ENCODE measurements at places on chromosomes 3 and 15. TPM values are rescaled to one million over a fixed set of nuclear protein-coding genes. Genes with fewer than 3 reads are reported as not detected.
A peak's percentile ranks its signal among the peaks of the same experiment; 100 is the strongest.

GRCh38 chr3:149535333-149535685, 60.8 kb downstream of the TM4SF4 start:
- H3K27me3 ChIP-seq = no peaks in the 10 kb centered on the region
- no peak for DNase-seq
- H3K36me3 ChIP-seq = no peaks in the 10 kb centered on the region

DNA sequence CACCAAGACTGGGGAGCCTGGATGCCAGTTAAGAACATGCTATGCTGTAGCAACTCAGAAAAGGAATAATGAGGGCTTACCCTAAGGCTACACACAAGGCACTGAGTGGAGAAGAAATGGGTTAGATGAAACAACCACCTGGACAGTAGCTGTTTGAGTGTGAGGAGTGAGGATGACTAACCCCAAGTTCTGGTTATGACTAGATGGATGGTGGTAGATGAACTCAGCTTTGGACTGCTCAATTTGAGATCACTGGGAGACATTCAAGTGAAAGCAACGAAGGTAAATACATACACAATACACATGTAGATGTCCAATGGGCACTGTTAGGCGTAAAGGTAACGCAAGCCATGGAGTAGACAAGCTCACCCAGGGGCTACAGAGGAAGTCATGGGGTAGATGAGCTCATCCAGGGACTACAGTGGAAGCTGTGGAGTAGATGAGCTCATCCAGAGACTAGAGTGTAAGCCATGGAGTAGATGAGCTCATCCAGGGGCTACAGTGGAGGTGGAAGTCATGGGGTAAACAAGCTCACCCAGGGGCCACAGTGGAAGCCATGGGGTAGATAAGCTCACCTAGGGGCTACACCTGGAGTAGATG, 98.3 kb downstream of the ANO10 start:
- DNase-seq = no peak
- H3K4me3 ChIP-seq = no peak overlapping the region
- H3K27ac ChIP-seq = no peak overlapping the region
- H3K36me3 ChIP-seq = no peaks in the 10 kb centered on the region

DNA sequence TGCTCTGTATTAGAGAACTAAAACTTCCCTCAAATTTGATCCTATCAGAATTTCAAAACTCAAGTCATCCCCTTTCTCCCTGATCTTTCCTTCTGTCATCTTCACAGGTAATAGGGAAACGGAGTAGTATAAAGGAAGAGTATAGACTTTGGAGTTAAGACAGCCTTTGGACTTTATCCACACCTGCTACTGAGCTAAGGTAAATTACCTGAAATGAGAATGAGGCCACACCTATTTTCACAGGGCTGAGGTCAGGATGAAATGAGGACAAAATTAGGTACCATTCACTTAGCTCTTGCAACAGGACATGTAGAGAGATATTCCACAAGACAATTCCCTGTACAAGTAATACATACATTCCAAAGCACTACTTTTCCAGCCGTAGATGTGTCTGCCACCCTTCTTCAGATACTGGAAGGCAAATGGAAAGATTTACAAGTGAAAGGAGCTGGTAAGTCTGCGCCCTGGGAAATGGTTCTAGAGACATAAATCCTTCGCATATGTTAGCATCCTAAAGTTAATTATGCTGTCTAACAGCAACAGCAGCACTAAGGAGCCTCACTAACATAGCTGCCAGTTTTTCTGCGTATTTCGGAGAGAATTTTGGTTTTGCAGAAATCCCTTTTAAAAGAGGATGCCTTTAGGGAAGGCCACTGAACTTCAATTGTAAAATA, 461.8 kb downstream of the SHQ1 start:
- no peaks in the 10 kb centered on the region for H3K36me3 ChIP-seq
- no peak overlapping the region for H3K27ac ChIP-seq
- no peak overlapping the region for H3K4me3 ChIP-seq
- H3K4me1 ChIP-seq = peaks cover 56% of the 10 kb centered on the region

- no peak for DNase-seq
- H3K27ac ChIP-seq = peak overlapping the region; percentile 14
- no peaks in the 10 kb centered on the region for H3K36me3 ChIP-seq
- H3K27me3 ChIP-seq = peaks cover 2% of the 10 kb centered on the region
- peaks cover 14% of the 10 kb centered on the region for H3K4me1 ChIP-seq
Observed at GRCh38 chr3:9142362-9142761, 107.1 kb downstream of the SRGAP3 start.

DNA sequence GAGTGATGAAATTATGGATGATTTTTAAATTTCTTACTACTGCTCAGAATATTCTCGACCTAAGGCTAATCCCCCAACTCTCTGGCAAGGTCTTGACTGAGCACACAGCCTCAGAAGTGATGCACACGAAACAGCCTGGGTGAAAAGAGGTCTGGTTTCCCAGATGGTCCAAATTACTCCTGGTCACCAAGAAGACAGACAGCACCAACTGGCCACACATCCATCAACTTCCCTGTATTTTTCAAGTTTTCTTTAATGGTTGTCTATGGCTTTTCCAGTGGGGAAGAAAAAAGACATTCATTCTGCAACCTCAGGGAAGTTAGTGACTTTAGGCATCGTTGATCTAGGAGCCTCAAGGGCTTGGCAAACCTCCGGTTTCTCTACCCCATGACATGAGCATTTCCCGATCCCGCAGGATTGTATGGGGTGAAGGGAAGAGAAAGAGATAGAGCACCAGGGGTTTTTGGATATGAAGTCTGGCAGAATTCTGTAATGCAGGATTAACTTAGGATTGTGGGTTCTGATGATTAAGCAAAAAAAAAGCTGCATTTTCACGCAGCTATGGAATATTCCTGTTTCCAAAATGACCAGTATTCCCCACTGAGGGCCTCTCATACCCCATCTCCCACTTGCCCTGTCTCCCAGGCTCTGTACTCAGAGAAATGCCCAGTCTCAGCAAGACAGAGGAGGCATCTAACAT, 62.2 kb downstream of the UMPS start:
- H3K36me3 ChIP-seq = peaks cover 13% of the 10 kb centered on the region
- H3K27me3 ChIP-seq = no peaks in the 10 kb centered on the region
- peak overlapping the region; percentile 52 for H3K27ac ChIP-seq
- H3K4me1 ChIP-seq = peaks cover 40% of the 10 kb centered on the region

DNA sequence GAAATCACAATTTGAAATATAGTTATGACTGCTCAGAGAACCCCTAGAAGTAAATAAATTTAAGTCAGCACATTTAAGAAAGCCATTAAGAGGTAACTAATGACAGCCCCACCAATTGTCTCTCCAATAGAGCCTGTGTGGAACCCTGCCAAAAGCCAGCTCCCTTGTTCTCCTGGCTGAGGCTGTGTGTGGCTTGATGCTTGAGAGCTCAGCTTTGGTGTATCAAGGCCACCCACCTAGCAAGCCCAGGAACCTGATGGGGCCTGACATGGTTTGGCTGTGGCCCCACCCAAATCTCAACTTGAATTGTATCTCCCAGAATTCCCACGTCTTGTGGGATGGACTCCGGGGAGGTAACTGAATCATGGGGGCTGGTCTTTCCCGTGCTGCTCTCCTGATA, 106.9 kb downstream of the LRRN1 start:
- no peaks in the 10 kb centered on the region for H3K36me3 ChIP-seq

- H3K27me3 ChIP-seq = no peaks in the 10 kb centered on the region
- H3K4me1 ChIP-seq = no peaks in the 10 kb centered on the region
- H3K27ac ChIP-seq = no peak overlapping the region
- no peak overlapping the region for H3K4me3 ChIP-seq
- no peaks in the 10 kb centered on the region for H3K36me3 ChIP-seq
Observed at GRCh38 chr3:182294256-182294655, 499.0 kb upstream of the ATP11B start.

- no peaks in the 10 kb centered on the region for H3K36me3 ChIP-seq
- DNase-seq = peak; percentile 51
- no peak overlapping the region for H3K4me3 ChIP-seq
- no peak overlapping the region for H3K27ac ChIP-seq
- H3K27me3 ChIP-seq = no peaks in the 10 kb centered on the region
Observed at GRCh38 chr15:31245756-31246155, 80.9 kb upstream of the KLF13 start.

DNA sequence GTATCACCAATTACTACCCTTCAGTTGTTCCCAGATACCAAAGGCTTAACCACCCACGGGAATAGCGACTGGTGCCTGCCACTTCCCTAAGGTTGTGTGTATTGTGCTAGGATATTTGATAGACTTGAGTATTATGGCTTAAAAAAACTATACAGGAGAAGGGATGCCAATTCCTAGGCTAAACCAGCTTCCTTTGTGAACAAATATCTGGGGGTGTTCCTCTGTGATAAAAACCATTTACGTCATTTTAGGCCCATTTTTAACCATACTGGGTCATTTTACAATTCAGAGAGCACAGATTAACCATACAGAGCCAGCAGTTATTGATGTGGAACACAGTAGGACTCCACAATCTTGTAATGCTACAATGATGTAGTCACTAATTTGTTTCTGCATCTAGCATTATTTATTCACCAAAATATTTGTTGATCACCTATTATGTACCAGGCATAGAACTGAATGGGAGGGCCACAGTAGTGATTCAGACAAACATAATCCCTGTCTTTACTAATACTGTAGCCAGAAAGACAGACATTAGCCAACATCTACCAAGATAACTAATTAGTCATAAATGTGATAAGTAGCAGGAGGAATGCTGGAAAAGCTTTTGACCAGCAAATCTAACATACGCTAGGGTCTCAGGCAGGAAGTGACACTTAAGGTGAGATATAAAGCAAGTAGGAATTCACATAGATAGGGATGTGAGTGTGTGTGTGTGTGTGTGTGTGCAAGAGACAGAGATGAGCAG, 184.8 kb downstream of the MECOM start:
- H3K4me1 ChIP-seq = no peaks in the 10 kb centered on the region
- no peak for DNase-seq
- no peak overlapping the region for H3K27ac ChIP-seq
- no peaks in the 10 kb centered on the region for H3K36me3 ChIP-seq

DNA sequence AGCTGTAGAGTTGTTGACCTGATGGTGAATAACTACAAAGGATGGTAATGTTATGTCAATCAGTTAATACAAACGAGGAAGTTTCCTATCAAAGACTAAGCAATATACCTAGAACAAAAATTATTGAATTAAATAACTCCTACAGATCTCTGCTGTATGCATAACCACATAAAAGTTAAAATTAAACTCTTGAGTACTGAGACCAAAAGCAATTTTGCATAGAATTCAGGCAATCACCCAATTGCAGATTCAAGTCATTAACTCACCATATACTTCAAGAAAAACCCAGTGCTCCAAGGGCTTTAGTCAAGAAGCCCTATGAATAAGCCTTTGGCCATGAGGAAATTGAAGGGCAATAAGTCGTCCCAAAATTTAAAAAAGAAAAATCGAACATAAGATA, 518.8 kb downstream of the MECOM start:
- no peak overlapping the region for H3K27ac ChIP-seq
- peaks cover 87% of the 10 kb centered on the region for H3K27me3 ChIP-seq
- H3K4me3 ChIP-seq = no peak overlapping the region

- no peaks in the 10 kb centered on the region for H3K36me3 ChIP-seq
- no peaks in the 10 kb centered on the region for H3K27me3 ChIP-seq
- no peak for DNase-seq
- no peak overlapping the region for H3K27ac ChIP-seq
- H3K4me3 ChIP-seq = no peak overlapping the region
Observed at GRCh38 chr3:69723389-69723788, 15.9 kb upstream of the MITF start.

DNA sequence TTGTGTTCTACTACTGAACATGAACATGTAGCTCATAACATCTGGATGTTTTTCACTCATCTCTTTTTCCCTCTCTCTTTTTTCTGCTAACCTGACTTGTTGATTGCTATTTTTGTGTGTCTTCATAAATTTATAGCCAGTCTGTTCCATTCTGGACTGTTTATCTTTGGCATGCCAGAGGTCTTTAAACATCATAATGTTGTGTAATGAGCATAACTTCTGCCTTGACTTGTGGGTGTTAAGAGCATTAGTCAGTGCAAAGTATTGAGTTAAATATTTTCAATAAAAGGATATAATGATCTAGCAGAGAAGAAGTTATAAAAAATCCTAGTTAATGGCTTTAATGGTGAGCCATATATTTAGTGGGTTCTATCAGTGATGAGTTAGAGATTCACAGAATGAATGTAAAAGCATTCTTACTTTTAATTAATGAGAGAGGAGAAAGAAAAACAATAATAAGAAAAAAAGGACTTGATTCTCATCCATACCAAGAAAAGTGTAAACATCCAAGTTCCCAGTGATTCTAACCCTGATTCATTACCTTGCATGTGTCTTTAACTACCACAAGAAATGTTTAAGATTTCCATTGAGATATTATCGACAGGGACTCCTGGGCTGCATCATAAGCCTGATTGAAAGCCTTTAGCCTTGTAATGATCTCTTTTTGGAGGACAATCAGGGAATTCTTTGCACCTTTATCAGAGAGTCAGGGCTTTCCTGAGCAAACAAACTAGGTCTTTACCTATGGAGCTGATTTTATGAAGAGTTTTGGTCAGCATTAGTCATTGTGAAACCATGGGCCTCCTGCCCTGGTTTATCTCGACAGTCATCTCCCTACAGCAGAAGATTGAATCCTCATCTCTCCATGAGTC, 22.9 kb downstream of the MITF start:
- no peak overlapping the region for H3K4me3 ChIP-seq
- H3K27ac ChIP-seq = peak overlapping the region; percentile 68
- H3K4me1 ChIP-seq = peaks cover 79% of the 10 kb centered on the region

DNA sequence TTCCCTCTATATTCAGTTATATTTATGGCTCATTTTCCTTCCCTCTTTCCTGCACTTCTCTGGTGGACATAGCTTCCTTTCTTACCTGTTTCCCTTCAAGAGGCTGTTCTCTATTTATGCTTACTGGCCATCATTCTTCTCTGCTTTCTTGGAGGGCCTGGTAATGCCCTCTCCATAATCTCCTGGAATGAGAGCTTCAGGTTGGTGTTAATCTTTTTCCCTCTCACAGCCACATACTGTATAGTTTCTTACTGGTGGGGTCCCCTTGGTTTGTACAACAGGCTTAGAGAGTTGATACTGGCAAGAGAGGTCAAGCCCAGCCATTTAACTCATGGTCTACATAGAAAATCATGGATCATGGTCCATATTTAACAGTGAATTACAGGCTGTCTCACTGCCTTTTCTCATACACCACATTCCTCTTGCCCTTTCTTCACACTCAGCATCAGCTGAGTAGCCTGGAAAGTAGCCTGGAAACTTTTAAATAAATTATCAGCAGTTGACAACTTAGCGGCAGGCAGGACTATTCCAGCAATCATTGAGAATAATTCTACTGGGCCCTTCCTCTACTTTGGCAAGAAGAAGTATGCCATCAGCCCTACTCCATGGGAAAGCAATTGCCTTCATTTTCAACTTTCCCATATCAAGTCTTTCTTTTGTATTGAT, 38.0 kb upstream of the DPH6 start:
- no peak overlapping the region for H3K4me3 ChIP-seq
- no peaks in the 10 kb centered on the region for H3K4me1 ChIP-seq
- DNase-seq = no peak
- H3K36me3 ChIP-seq = no peaks in the 10 kb centered on the region
- no peaks in the 10 kb centered on the region for H3K27me3 ChIP-seq

- no peaks in the 10 kb centered on the region for H3K4me1 ChIP-seq
- peaks cover 12% of the 10 kb centered on the region for H3K36me3 ChIP-seq
- DNase-seq = no peak
- H3K27ac ChIP-seq = no peak overlapping the region
- no peak overlapping the region for H3K4me3 ChIP-seq
Observed at GRCh38 chr3:158823426-158823825, 21.6 kb downstream of the MFSD1 start.

MGLL gene
- 220 TPM for polyA plus RNA-seq

KNG1 gene
- 0.35 TPM for polyA plus RNA-seq

ZNF662 gene
- polyA plus RNA-seq = 2.4 TPM

CHRNA3 gene
- polyA plus RNA-seq = 6.9 TPM

Measured in sigmoid colon (tissue), 7 donors.